LoVo (cell line): ENCODE measurements at places on chromosomes 16 and 17.

- DNase-seq, result no peak
These were observed 103.9 kb downstream of the MGAT5B start for GRCh38 chr17:76972046-76972641.

DNA sequence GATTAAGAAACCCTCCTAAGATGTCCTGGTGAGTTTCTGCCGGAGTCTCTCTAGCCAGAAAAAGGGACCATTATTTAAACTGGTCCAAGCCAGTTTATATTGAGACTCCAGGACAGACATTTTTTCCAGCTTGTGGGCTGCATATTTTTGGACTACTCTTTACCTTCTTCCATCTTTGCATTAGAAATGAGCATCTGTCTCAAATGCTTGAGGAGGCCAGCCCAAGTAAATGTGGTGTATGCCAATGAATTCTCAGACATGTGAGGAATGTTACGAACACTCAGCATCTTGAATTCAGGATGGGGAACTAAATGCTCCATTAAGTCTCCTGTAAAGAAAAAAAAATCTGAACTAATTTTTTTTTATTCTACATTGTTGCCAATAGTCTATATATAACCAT, 18.4 kb downstream of the TUBD1 start:
- no peak for DNase-seq

- DNase-seq, result no peak
These were observed 2.5 kb downstream of the TLCD3B start for GRCh38 chr16:30028438-30029076.

GRCh38 chr16:65323655-65324237, 201.9 kb upstream of the CDH11 start:
- DNase-seq, result no peak
